ENCODE measurements at places on chromosomes 12 and 14.
A peak's percentile ranks its signal among the peaks of the same experiment; 100 is the strongest.

- no peak for DNase-seq
These were observed 40.0 kb downstream of the FBXW8 start for GRCh38 chr12:116950628-116951325.

- peak; percentile 78 for DNase-seq
These were observed 25.0 kb upstream of the CIT start for GRCh38 chr12:119902084-119902509.

- DNase-seq = no peak
These were observed 57.3 kb downstream of the PLEKHG3 start for GRCh38 chr14:64761441-64762043.

DNA sequence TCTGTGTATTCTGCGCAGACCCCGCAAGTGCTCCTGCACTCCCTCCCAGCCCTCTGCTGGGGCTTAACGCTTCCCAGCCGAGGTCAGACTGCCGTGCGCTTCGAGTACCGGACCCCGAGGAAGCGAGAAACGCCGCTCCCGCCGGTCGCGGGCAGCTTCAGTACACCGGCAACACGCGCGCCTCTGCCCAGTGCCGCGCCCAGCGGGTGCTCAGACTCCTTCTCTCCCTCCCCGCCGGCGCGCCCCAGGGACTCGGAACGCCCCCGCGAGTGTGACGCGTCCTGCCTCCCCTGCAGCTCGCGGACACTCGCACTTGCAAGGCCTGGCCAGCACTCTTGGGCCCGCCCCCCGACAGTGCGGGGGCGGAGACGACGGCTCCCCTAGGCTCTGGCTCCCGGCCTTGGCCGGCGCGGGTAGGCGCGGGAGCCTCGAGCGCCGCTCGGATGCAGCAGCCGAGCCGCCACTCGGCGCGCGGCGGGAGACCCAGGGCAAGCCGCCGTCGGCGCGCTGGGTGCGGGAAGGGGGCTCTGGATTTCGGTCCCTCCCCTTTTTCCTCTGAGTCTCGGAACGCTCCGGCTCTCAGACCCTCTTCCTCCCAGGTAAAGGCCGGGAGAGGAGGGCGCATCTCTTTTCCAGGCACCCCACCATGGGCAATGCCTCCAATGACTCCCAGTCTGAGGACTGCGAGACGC is at the start of gene PTGER2:
Gene PTGER2 (plus strand): TSS at position 410 of the 692 bp plus-strand sequence. CDS start 237 bp downstream, at position 647.
- peak; percentile 69 for DNase-seq

GRCh38 chr12:12902036-12902435 is 10.7 kb downstream of the GPRC5A start:
- no peak for DNase-seq

DNA sequence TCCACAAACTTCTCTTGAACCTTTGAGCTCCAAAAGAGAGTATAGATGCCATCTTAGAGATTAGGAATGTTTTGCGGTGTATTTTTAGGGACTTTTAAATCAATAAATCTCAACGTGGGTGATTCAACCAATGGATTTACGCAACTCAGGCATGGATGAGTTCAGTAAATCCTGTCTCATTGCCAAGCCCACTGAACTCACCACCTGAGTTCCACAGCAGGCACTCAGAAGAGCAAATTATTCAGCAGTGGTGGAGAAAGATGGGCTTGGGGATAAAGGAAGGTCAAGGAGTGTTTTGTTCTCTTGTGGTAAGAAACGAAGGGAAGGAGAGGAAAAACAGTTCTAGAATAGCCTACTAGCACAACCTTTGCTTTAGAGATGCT is 68.7 kb upstream of the HMGA2 start:
- no peak for DNase-seq

DNA sequence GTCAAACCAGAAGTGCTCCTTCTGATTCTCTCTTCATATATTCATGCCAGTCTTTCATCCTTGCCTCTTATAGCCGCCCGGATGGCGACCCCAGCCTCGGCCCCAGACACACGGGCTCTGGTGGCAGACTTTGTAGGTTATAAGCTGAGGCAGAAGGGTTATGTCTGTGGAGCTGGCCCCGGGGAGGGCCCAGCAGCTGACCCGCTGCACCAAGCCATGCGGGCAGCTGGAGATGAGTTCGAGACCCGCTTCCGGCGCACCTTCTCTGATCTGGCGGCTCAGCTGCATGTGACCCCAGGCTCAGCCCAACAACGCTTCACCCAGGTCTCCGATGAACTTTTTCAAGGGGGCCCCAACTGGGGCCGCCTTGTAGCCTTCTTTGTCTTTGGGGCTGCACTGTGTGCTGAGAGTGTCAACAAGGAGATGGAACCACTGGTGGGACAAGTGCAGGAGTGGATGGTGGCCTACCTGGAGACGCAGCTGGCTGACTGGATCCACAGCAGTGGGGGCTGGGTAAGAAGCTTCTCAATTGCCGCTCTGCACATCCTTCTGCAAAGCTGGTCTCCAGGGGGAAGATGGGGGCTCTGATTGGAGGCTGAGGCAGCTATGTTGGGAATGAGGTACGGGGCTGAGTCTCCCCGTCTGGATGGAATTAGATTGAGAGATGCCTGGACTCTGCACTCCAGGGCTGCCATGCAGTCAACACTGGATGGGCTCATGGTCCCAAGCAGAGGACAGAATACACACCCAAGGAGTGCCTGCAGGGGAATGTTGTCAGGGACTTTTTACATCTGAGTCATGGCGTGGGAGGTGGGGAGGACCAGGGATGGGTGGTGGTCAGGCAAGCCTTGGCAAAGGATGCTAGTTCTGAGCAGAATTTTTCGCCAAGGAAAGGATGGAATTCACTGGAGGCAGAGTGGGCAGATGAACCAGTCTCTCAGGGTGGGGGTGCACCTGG is 1.3 kb downstream of the BCL2L2 start:
- no peak for DNase-seq

DNA sequence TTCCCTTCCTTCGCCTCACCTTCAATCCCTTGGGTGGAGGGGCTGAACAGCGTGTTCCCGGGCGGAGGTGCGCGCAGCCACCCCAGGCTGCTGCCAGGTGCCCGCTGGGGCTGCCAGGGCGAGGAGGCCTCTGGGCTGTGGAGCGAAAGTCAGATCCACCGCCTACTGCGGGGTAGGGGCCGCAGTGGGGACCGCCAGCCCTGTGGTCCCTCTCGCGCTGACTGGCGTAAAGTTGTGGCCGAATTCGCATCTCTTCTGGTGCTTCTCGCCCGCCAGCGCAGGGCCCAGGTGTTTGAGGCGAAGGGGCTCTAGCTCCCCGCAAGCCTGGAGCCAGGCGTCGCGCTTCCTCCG is 6.9 kb upstream of the HOXC4 start:
- no peak for DNase-seq

GRCh38 chr12:47903927-47904712 is 674 bp downstream of the VDR start:
- DNase-seq = peak; percentile 42

- no peak for DNase-seq
These were observed 88.4 kb upstream of the PRKD1 start for GRCh38 chr14:30016002-30016401.

- no peak for DNase-seq
These were observed 20.9 kb downstream of the ACVR1B start for GRCh38 chr12:51972422-51972812.

DNA sequence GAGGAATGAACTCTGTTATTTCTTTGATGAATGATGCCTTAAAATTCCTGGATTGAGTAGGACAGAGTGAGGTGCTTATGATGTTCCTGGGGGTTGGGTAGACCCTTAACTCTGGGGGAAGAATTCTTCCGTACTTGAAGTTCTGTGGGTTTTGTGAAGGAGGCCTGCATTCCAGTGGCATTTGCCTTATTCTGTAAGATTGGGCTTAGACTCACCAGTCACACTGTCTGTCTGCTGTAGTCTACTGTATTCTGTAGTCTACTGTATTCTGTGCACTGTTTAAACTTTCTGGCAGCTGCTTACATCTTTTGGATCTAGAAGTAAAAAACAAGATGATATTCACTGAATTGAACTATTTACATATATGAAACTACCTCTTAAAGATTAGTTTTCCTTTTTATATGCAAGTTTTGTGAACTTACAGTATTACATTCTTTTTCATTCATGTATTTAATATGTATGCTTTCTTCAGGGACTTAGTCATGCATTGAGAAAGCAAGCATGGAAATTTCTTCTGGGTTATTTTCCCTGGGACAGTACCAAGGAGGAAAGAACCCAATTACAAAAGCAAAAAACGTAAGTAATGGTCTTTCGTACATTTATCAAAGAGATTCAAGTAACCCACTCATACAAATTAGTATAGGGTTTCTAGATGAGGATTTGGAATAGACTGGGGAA is 42.3 kb upstream of the TPH2 start:
- no peak for DNase-seq

Data from GM20000 (cell line).